ENCODE measurements at places on chromosomes 4 and X.

GRCh38 chr4:56905796-56906195, 1.9 kb upstream of the REST start:
- no peak for DNase-seq

DNA sequence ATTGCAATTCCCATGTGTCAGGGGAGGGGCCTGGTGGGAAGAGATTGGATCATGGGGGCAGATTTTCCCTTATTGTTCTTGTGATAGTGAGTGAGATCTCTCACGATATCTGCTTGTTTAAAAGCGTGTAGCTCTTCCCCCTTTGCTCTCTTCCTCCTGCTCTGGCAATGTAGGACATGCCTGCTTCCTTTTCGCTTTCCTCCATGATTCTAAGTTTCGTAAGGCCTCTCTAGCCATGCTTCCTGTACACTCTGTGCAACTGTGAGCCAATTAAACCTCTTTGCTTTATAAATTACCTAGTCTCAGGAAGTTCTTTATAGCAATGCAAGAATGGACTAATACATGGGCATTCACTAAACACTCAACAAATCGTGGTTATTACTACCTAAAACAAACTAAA, 37.2 kb upstream of the PAPSS1 start:
- DNase-seq = no peak

DNA sequence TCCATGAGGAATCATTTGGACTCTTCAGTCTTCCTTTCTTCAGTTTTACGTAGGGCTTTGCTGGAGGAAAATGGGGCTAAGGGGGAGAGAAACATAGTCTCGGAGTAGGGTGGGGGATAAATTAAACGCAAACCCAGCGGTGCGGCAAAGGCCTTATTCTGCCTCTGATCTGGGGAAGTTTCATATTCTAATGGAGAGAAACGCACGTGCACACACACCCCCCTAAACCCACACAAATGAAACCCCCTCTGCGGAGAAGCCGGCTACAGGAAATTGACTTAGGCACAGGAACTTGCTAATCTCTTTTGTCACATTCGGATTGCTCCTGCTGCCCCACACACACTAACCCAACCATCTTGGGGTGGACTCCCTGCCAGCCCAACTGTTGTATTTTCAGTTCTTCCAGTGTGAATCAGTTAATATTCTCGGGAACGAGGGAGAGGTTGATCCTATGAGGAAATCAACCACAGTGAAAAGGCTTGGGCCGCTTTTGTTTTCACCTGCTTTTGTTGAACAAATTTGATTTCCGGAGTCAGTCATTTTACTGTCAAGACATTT, at the start of gene RHOH:
Gene RHOH, plus strand, starts transcription at position 308 of the 558 bp plus-strand sequence. CDS start 46,356 bp downstream, outside the sequence.
- no peak for DNase-seq

DNA sequence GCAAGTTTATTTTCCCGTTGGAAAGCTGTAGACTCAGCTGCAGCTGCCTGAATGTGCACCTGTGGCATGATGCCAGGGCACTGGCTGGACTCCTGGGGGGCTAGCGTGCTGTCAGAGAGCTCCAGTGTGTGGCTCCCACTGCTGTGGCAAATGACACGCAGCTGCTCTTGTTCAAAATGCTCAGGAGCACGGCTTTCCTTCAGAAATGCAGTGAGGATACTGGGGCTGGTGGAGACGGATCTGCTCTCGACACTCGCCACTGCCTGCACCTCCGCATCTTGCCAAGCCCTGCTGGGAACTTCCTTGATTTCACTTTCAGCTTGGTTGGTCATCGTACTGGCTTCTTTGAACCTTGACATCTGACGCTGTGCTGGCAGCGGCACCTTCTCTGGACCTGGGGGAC, 58.7 kb downstream of the GPRIN3 start:
- no peak for DNase-seq

DNA sequence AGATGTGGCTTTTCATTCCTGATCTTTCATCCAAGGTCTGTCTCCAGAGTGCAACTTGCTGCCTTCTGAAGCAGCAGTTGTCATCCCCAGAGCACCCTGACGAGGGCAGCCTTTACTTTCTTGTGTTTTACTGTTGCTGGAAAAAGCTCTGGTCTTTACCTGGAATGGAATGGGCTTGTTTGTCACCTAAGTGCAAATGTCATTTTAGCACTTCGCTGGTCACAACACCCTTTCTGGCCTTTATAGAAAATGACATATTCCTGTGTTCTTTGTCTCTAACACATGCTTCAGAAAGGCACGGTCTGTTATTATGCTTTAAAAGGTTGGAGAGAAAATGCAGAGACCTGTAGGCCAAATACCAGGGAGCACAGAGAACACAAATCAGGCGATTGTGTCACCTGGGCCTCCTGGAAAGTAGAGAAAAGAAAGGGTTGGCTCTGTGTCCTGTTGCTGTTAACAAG, 332.7 kb upstream of the IGFBP7 start:
- DNase-seq = no peak

GRCh38 chr4:26887143-26887542, 26.5 kb downstream of the STIM2 start:
- DNase-seq = no peak

DNA sequence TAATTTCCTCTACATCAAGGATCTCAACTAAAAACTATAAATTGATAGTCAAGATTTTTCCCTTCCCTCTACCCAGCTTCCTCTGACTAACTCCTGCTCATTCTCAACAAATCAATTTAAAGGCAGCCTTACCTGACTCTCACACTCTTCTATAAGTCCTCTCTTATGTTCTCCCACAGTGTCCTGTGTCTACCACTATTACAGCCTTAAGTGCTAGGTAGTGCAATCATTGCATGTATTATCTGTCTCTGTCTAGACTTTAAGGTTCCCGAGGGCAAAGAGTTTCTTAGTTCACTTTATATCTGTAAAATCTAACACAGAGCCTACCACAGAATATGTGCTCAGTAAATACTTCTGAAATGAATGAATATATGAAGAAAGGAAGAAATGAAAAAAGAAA, 123.7 kb downstream of the BTC start:
- no peak for DNase-seq

GRCh38 chr4:2182994-2183393, 58.9 kb downstream of the HAUS3 start:
- no peak for DNase-seq

DNA sequence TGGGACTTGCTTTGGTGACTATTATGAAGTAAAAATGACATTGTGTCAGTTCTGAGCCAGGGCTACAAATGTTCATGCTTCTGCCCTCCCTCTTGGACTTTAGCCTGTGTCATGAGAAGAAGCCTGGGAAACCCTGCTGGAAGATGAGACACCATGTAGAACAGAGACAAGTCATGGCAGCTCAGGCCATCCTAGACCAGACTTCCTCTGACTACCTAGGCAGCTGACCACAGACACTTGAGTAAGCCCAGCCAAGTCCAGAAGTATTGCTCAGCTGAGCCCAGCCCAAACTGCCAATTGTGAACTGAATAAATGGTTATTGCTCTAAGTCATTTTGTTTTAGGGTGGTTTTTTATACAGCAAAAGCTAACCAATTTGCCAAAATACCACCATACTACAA, 467.6 kb upstream of the CNKSR2 start:
- DNase-seq = no peak

DNA sequence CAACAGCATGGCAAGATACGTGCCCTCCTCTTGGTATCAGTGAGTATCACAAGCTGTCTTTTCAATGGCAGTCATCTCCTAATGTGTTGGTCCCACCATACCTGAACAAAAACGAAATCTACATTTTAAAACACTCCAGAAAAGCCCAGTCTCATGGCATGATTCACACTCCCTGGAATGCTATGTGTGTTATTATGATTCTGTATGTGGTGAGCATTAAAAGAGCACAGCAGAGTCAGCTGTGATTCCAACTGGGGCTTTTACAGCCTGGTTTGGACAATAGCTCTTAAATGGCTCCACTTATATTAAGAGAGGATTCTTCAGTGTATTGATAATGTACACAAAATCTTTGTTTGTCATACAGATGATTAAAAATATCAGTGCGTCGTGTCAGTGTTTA, 274.1 kb upstream of the GK2 start:
- DNase-seq = no peak

DNA sequence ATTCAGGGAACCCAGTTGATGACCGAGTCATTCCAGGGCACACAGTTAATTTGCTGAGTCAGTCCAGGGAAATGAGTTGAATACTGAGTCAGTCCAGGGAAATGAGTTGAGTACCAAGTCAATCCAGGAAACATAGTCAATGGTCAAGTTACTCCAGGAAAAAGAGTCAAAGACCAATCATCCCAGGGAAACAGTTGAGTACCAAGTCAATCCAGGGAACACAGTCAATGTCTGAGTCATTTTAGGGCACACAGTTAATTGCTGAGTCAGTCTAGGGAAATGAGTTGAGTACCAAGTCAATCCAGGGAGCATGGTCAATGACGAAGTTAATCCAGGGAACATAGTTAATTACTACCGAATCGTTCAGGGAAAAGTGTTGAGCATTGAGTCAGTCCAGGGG, 754.4 kb downstream of the NLGN4X start:
- DNase-seq = no peak

GRCh38 chr4:42280327-42281095, 116.8 kb upstream of the SHISA3 start:
- no peak for DNase-seq

- DNase-seq = no peak
These were observed 3.2 kb downstream of the SEPSECS start for GRCh38 chr4:25157081-25157480.

- no peak for DNase-seq
These were observed 634 bp downstream of the APOO start for GRCh38 chrX:23907111-23907497.

- no peak for DNase-seq
These were observed 32.7 kb upstream of the MAGED1 start for GRCh38 chrX:51860679-51861078.

DNA sequence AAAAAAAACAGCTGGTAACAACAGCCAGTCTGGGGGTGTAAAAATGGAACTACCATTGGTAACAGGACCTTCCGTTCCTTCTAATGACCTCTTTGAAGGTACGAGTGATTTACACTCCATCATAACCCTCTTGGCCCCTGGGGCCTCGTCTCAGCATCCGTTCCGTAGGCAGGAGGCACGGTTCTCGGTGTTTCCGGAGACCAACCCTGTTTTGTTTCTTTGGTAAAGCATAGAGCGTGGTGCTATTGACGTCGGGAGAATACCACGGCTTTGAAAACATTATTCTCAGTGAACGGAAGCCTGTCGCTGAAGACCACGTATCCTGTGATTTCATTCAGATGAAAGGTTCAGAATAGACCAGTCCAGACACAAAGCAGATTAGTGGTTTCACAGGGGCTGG, 198.9 kb downstream of the ASMT start:
- DNase-seq = no peak

- DNase-seq = no peak
These were observed 390.1 kb downstream of the PDGFC start for GRCh38 chr4:156581282-156582063.

DNA sequence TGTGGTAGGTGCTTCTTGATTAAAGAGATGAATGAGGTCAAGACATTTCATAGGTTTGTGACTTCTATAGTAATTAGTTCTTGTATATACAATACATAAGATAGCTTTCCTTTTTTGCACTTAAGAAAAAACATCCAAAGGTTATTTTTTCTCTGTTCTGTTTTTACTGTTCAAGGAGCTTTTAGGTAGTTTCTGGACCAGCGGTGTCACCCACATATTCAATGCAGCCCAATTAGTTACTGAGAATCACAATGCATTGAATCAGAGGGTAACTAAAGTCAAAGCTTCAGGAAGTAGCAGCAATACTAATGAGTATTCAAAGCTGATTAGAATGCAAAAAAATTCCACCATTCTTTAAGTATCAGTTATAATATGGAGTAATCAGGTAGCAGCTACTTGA, 211.6 kb downstream of the SH2D1A start:
- no peak for DNase-seq

DNA sequence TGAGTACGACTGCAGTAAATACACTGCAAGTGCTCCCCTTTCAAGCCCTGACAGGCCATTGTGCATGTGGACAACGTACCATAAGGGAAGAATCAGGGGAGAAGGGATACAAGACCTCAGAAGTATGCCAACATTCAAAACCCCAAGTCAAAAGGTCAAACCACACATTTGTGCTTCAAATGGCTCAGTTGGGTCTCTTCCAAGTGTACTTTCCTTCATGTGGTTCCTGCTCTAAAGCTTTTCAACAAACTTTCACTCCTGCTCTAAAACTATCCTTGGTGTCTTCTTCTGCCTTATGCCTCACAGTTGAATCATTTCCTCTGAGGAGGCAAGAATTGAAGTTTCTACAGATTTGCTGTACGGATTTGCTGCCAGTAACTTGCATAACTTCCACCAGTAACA, 305.7 kb upstream of the SLIT2 start:
- no peak for DNase-seq

GRCh38 chr4:122742933-122743829, 10.7 kb downstream of the BBS12 start:
- no peak for DNase-seq

- DNase-seq = no peak
These were observed 38.8 kb downstream of the NSG1 start for GRCh38 chr4:4425696-4426095.
